Activated CD8-positive, alpha-beta T cell treated with anti-CD3 and anti-CD28 coated beads, Interleukin-2, amount 10 ng/mL, durations not matched to agents 7 days and 5 days (primary cell): ENCODE measurements at places on chromosomes 2 and 18. TPM values are rescaled to one million over a fixed set of nuclear protein-coding genes. Genes with fewer than 3 reads are reported as not detected.

FOXD4L1 gene
- 0.29 TPM for total RNA-seq

TXNL4A gene
- total RNA-seq: 136 TPM

GNAL gene
- not detected for total RNA-seq

CIAO1 gene
- total RNA-seq: 65.9 TPM

RDH14 gene
- total RNA-seq: 14.6 TPM

XDH gene
- not detected for total RNA-seq

CYS1 gene
- 0.50 TPM for total RNA-seq

CTNNA2 gene
- total RNA-seq: not detected

PAX3 gene
- not detected for total RNA-seq

- no peak for DNase-seq
Measured at GRCh38 chr2:230927711-230928341, 2.8 kb upstream of the GPR55 start.

DNA sequence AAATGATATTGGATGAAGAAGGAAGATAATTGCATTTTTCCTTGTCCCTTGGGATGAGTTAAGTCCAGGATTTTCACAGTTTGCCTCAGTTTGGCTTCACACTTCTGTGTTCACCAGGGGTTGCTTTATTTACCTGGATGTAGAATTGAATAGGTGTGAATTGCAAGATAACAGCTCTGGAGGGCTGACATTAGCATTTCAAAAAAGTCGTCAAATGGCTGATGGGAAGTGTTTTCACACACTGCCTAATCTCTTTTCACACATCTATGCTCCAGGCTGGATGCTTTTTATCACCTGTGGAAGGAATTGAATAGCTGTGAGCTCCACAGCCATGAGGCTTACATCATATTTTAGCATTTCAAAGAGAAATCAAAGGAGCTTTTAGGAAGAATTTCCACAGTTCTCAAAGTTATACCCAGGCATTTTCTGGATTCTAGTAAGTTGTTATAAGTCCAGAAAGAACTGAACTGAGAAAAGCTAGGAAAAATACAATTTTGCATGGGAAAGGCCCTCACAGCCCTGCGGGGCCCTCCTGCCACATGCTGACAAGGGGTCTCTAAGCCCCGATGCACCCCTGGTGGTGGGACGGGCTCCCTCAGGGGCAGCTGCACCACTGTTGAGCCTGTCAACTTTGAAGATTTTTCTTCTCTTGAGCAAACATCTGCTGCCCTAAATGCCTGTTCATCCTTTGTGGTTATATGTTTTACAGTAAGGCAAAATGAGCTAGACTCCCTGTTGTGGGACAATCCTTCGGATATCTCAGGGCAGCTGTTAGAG lies 43.9 kb downstream of the TEX51 start:
- no peak for DNase-seq

- no peak for DNase-seq
Measured at GRCh38 chr2:136386046-136386445, 268.1 kb upstream of the CXCR4 start.

- DNase-seq: no peak
Measured at GRCh38 chr2:204250692-204251091, 294.6 kb upstream of the PARD3B start.

DNA sequence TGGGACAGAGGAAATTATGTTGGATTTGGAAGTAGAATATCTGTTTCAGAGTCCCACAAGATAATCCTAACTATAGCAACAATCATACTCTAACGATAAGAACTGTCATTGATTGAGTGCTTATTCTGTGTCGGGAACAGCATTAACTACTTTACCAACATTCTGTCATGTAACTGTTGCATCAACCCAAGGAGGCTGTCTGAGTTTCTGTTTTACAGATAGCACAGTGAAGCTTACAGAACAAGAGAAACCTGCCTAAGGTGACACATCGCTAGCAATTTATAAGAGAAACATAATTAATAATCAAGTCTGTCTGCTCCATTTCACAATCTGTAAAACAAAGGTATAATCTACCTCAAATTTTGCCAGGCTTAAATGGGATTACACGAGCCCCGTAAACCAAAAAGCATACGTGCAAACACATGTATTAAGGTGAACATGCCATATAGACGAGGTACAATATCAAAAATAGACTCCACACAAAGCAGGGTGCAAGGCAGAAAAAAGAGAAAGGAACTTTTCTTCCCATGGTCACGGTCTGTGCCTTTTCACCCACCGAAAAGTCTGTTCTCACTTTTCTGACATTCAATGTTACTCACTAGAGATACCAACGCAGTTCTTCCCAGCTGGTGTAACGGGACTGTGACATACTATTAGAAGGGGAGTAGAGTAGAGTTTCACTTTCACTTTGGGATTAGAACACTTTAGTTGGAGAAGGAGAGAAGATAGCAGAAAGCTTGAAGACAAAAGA lies 37.2 kb upstream of the SLC8A1 start:
- DNase-seq: peak; percentile 21

- no peak for DNase-seq
Measured at GRCh38 chr2:18244845-18245244, 315.6 kb downstream of the RDH14 start.

- DNase-seq: no peak
Measured at GRCh38 chr18:27372386-27372785, 187.3 kb upstream of the CHST9 start.

GRCh38 chr2:48364100-48364499 lies 165.9 kb upstream of the STON1 start:
- DNase-seq: no peak

GRCh38 chr2:71736986-71737385 lies 283.6 kb downstream of the DYSF start:
- DNase-seq: no peak

- no peak for DNase-seq
Measured at GRCh38 chr18:55497825-55498403, 90.1 kb downstream of the TCF4 start.

DNA sequence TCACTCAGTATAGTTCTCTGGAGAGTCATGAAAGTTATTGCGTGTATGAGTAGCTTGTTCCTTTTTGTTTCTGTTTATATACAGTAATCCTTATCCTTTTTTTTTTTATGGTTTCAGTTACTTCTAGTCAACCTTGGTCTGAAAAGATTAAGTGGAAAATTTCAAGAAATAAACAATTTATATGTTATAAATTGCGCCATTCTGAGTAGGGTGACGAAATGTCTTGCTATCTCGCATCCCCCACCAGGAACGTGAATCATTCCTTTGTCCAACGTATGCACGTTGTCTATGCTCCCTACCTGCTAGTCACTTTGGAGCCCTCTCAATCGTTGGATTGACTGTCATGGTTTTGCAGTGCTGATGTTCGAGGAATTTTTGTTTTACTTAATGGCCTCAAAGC lies 60.4 kb downstream of the FAM117B start:
- no peak for DNase-seq

GRCh38 chr2:192161656-192162290 lies 33.0 kb downstream of the TMEFF2 start:
- DNase-seq: no peak

GRCh38 chr18:34224423-34225217 lies at the start of gene NOL4:
NOL4 (minus strand) TSS chr18:34224913; CDS start chr18:34223253, 1,660 bp downstream.
- no peak for DNase-seq

GRCh38 chr18:75531212-75531850 lies 103.8 kb upstream of the SMIM21 start:
- no peak for DNase-seq

- no peak for DNase-seq
Measured at GRCh38 chr2:150110548-150110947, 376.9 kb downstream of the RND3 start.

DNA sequence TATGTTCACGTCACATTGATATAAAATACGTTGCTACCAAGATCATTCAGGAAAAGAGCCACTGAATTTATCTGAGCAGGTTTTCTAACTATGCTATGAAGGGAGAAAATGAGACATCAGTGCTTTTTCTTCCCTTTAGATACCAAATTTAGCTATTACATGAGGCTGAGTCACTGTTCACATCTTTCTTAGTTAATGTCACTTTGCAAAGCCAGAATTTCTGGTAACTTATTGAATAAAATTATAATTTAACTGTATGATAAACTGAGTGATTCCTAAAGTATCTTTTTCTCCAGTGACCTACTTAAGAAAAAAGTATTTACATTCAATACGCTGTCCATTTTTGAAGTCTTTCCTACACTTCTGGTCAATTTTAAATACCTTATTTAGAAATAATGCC lies 22.7 kb downstream of the C1D start:
- no peak for DNase-seq
